DMS153 (cell line): ENCODE measurements at places on chromosomes 16 and 17.

DNA sequence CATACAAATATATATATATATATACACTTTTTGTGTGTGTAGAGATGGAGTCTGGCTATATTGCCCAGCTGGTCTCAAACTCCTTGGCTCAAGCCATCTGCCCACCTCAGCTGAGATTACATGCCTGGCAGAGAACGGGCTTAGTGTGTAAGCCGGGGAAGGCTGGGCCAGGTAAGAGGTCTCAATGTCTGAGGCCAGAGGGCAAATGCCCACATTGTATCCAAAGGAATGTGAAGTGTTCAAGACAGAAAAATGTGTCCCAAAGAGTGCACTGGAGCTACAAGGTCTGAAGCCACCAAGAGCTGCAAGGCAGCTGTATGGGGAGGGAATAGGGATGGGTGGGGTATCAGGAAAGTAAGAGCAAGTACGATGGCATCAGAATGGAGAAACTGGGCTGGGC, 8.8 kb downstream of the CD2BP2 start:
- no peak for DNase-seq

GRCh38 chr16:8852534-8852933, 16.3 kb downstream of the CARHSP1 start:
- no peak for DNase-seq

- DNase-seq: no peak
Observed at GRCh38 chr17:77828749-77829539, 129.6 kb upstream of the TNRC6C start.

GRCh38 chr17:75288770-75289114, 491 bp downstream of the SLC25A19 start:
- DNase-seq: peak; percentile 31

- DNase-seq: no peak
Observed at GRCh38 chr17:74076446-74076845, 127.0 kb upstream of the RPL38 start.

DNA sequence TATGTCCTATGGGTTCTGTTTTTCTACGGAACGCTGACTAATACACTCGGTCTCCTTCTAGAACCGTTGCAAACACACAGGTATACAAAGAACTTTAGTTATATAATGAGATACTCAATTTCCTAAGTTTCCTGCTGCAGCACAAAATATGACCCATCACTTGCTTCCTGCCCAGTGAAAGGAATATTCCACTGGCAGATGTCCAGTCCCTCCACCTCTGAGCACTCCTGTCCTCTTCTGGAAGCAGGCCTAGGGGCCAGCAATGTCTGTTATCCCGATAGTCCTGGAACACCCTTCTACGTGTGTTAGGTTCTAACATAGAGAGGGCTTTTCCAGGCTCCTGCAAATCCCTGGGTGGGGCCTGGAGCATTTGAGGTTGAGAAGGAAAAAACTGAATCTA, 32.7 kb downstream of the ADAMTS18 start:
- DNase-seq: no peak

- DNase-seq: no peak
Observed at GRCh38 chr16:68772030-68772681, 35.1 kb downstream of the CDH1 start.

GRCh38 chr16:3951861-3952736, 71.6 kb upstream of the CREBBP start:
- peak; percentile 62 for DNase-seq

- peak; percentile 5 for DNase-seq
Observed at GRCh38 chr16:11528053-11528452, 58.7 kb downstream of the LITAF start.

GRCh38 chr17:51154176-51154575, 817 bp downstream of the NME1 start:
- no peak for DNase-seq

DNA sequence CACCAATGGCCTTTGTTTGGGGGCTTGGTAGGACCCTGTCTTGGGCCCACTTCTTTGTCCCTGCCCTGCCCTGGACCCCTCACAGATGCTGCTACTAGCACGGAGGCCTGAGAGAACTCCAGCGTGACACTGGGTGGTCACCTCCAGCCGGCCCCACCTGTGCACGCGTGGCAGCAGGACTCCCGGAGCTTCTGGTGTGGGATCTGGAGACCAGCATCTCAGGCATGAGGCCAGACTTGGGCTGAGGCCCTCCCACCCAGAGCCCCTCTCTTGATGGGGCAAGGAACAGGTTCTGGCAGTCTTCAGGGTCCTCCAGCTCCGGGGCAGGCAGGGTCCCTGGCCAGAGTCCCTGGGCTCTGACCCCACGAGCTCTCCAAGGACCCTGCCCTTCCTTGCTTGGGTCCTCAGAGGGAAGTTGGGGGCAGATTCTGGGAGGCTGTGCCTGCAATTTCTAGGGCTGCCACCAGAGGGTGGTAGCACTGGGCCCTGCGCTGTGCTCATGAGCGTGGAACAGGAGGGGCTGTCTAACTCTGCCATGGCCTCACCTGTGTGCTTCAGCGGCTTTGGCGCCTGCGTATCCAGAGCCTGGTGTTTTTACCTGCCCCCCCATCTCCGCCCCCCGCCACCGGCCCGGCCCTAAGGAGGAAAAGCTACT, 3.1 kb upstream of the BAIAP3 start:
- no peak for DNase-seq

GRCh38 chr16:81127051-81127450, 30.9 kb upstream of the GCSH start:
- DNase-seq: no peak

- DNase-seq: peak; percentile 49
Observed at GRCh38 chr17:4143563-4144421, 795 bp downstream of the CYB5D2 start.

DNA sequence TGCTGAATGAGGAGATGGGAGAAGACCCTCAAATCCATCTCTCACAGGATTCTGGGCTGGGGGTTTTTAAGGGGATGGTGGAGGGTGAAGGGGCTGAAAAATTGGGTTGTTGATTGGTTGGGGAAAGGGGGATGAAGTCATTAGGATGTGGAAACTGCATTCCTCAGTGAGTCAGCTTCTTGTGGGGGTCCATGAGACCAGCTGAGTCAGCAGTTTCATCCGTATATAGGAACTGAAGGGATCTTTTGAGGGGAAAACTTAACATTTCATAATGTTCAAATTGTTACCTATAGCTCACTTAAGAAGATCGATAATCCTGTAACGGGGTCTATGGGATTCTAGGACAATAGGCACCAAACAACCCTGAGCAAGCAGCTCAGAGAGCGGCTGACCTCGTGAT, 213.4 kb downstream of the CBLN1 start:
- no peak for DNase-seq

- DNase-seq: no peak
Observed at GRCh38 chr17:60049936-60050335, 28.8 kb downstream of the HEATR6 start.

- DNase-seq: no peak
Observed at GRCh38 chr16:2362218-2362617, 21.7 kb upstream of the ABCA3 start.

DNA sequence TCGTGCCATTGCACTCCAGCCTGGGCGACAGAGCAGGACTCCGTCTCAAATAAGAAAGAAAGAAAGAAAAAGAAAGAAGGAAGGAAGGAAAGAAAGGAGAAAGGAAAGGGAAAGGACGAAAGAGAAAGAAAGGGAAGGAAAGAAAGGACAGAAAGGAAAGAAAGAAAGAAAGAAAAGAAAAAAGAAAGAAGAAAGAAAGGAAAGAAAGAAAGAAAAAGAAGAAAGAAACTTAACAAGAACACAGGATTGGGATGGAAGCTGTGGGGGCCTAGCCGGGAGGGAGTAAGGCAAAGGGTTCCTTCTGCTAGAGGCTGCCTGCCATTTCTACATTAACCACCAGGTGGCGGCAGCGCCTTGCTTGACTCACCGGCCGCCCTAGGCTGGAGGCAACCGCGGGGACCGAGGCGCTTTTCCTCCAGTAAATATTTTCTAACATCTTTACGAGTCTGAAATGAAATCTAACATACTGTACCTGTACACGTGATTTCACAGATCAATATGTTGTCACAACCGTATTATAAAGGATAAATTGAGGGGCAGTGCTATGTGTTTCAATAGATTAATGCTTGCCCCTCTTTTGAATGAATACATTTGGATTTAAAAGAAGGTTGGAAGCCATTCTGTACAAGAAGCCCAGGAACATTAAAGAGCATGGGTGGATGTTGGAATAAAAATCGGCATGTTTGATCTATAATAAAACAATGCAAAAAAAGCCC, 6.1 kb downstream of the GJD3 start:
- DNase-seq: peak; percentile 63

GRCh38 chr17:65230040-65230439, 92.9 kb downstream of the RGS9 start:
- DNase-seq: no peak

- DNase-seq: no peak
Observed at GRCh38 chr17:17484451-17484899, 7.7 kb downstream of the MED9 start.

GRCh38 chr16:31819948-31820347, 53.7 kb upstream of the ZNF267 start:
- no peak for DNase-seq

DNA sequence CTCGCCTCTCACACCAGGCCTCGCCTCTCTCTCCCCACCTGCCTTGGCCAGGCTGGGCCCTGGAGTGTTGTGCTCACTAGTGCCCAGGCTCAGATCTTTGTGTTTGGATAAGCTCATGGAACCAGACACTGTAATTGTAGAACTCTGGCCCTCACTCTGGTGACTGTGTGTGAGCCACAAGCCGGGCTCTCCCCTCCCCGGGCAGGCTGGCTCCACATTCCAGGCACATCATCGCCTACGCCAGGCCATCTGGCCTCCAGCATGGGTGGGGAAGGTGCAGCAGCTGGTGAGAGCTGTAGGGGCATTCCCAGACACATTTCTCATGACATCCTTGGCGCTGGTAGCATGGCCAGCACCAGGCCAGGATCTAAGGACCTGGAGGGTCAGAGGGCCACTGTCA, 202.3 kb downstream of the RAB11FIP4 start:
- no peak for DNase-seq

DNA sequence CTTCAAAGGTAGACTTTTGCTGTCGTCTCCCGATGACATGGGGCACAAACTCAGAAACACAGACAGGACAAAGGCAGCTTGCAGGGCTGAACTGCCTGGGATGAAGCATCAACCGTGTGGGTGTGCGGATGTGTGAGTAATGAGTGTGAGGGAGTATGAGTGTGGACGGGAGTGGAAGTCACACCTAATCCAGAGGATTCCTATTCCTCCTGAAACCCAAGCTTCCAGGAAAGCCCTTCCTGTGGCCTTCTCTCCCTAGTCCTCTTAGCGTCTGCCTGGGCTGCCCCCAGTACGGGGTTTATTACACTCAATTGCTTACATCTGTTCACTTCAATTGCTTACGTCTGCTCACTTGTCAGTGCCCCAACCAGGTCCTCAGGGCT, 2.3 kb upstream of the IL4R start:
- no peak for DNase-seq

GRCh38 chr17:31594416-31594815, 202.9 kb downstream of the RAB11FIP4 start:
- DNase-seq: no peak

DNA sequence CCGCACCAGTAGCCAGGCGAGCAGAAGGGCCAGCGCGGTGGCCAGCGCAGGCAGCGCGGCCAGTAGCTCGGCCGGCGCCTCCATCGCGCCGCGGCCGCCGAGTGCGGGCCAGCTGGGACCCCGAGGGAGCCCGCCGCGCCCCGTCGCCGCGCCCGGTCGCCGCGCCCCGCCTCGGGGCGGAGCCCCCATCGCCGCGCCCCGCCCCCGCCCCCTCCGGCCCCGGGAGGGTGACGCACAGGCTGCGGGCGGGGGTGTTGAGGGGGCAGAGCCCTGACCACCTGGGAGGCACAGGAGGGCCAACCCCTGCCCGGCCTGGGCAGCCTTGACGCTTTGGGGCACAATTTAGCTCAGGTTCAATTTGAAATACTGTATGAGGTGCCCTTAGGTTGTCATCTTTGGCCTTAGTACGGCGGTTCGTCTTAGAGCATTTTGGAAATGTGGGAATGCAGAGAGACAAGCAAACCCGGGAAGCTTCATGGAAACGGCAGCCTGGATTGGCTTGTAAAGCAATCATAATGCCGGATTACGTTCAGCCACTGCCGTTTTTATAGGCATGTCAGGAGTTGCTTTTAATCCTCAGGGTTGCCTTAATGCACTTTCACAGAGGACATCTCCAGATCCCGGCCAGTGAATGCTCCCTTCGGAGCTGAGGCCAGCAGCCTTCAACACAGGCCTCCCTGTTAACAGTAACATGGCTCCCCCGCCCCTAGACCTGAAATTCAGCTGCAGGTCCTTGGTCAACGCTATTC, at the start of gene MXRA7:
Gene MXRA7 (minus strand): TSS at position 103 of the 749 bp plus-strand sequence. CDS start 19 bp downstream, at position 84.
- no peak for DNase-seq

DNA sequence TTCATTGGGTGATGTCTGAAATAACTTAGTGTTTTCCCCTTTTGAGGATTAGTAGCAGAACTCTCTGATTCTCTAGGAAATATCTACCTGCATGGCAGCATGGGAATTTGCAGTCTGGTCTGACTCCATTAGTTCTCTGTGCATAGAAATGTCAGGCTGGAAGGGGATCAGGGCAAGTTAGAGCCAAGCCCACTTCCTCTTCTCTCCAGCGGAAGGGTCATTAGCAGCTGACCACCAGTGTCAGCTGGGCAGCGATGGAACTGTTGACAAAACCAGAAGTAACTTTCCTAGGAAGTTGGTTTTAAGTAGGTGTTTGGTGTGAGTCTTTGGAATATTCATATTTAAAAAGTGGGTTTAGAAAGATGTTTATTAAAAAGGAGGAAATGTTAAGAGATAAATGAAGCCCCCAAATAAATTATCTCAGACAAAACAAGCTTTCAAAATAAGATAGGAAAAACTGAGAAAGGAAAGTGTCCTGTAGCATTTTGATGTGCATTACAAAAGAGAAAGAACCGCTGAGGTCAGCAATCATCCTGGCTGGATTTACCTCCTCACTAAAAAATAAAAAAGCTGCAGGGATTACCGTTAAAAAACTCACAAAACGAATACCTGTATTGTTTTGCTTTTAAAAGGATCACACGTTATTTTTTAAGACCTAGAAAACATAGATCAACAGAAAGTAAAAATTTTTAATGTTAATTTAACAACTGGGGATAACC, 32.4 kb upstream of the MMD start:
- DNase-seq: no peak

GRCh38 chr17:7651665-7652387, 1.1 kb downstream of the ATP1B2 start:
- no peak for DNase-seq

- no peak for DNase-seq
Observed at GRCh38 chr17:51355441-51356410, 95.4 kb downstream of the UTP18 start.

DNA sequence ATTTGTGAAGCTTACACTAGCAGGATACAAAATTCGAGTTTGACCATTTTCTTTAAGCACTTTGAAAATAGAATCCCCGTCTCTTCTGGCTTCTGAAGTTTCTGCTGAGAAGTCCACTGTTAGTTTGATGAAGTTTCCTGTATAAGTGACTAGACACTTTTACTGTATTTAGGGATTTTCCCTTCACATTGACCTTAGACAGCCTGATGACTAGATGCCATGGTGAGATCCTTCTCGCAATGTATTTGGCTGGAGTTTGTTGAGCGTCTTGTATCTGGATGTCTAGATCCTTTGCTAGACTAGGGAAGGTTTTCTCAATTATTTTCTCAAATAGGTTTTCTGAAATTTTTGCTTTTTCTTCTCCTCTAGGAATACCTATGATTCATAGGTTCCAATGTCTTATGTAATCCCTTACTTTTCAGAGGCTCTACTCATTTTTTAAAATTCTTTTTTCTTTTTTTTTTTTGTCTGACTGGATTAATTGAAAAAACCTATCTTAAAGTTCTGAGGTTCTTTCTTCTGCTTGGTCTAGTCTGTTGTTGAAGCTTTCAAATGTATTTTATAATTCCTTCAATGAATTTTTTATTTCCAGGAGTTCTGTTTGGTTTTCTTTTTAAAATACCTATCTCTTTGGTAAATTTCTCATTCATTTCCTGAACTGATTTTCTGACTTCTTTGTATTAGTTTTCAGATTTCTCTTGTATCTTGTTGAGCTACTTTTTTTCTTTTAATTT, 63.7 kb upstream of the ABCC11 start:
- DNase-seq: no peak
